HFFc6 (cell line): ENCODE measurements at places on chromosomes 1 and 21. TPM values are rescaled to one million over a fixed set of nuclear protein-coding genes. Genes with fewer than 3 reads are reported as not detected.

The INTS3 gene
- total RNA-seq = 34.5 to 40.5 TPM (median 36.5 TPM) in 3 replicates

GRCh38 chr1:115145226-115145625, 55.9 kb upstream of the TSPAN2 start:
- DNase-seq = no peak
- no peak overlapping the region for H3K27ac ChIP-seq
- no peak overlapping the region for H3K4me3 ChIP-seq
- H3K4me1 ChIP-seq = peaks cover 33% of the 10 kb centered on the region
- peaks cover 6% of the 10 kb centered on the region; the same call in 1 of the 2 replicates for H3K36me3 ChIP-seq
- H3K27me3 ChIP-seq = no peaks in the 10 kb centered on the region; the same call in 1 of the 2 replicates

DNA sequence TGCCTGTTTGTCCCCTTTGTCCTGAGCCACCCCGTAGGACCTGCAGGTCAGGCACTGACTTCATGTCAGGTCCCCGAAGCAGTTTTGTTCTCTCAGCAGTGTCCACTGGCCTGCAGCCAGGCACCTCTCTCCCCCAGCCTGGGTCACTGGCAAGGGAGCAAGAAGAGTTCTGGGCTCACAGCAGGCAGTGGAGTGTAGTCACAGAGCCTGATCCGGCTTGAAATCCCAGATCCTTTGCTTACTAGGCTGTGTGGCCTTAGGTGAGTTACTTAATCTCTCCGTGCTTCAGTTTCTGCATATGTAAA, 34.2 kb downstream of the L1TD1 start:
- no peaks in the 10 kb centered on the region; the same call in 1 of the 2 replicates for H3K27me3 ChIP-seq
- H3K27ac ChIP-seq = no peak overlapping the region
- H3K4me1 ChIP-seq = peaks cover 19% of the 10 kb centered on the region; the same call in 1 of the 2 replicates

DNA sequence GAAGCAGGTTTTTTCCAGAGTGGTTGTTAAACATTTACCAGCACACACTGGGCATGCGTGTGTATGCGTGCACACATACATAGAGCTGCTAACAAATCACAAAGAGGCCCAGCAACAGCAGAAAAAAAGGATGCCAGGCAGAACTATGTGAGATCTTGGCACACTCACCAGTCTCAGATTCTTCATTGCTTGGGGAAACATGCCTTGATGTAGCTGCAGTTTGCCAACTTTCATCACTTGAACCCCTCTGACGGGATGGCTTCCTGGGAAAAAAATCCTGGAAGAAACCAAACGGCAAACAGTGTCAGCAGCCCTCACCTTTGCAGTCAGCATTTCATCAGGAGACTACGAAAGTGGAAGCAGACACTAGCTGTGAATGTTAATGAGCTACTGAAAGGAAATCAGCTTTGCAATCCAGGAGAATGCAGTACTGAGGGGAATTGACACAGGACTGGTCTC, 609.1 kb downstream of the KIF26B start:
- no peak overlapping the region for H3K27ac ChIP-seq
- peaks cover 20% of the 10 kb centered on the region for H3K4me1 ChIP-seq
- peaks cover 26% of the 10 kb centered on the region; the same call in 1 of the 2 replicates for H3K36me3 ChIP-seq
- H3K27me3 ChIP-seq = no peaks in the 10 kb centered on the region

- H3K36me3 ChIP-seq = no peaks in the 10 kb centered on the region
- no peaks in the 10 kb centered on the region for H3K4me1 ChIP-seq
- no peak overlapping the region for H3K27ac ChIP-seq
- no peaks in the 10 kb centered on the region; the same call in 1 of the 2 replicates for H3K27me3 ChIP-seq
- H3K4me3 ChIP-seq = no peak overlapping the region
Measured at GRCh38 chr1:232718928-232719927, 86.0 kb upstream of the MAP10 start.
